ENCODE measurements at places on chromosomes 2 and 18.

GRCh38 chr18:23151414-23152099, 16.3 kb downstream of the CABLES1 start:
- no peak for DNase-seq
- H3K36me3 ChIP-seq, result no peaks in the 10 kb centered on the region
- H3K4me3 ChIP-seq, result no peak overlapping the region
- peaks cover 2% of the 10 kb centered on the region for H3K4me1 ChIP-seq
- H3K27ac ChIP-seq, result no peak overlapping the region

- H3K4me1 ChIP-seq, result no peaks in the 10 kb centered on the region
- DNase-seq, result no peak
- no peak overlapping the region for H3K4me3 ChIP-seq
- H3K27ac ChIP-seq, result no peak overlapping the region
- H3K27me3 ChIP-seq, result no peaks in the 10 kb centered on the region
Observed at GRCh38 chr2:47599171-47599570, 183.8 kb upstream of the MSH6 start.

GRCh38 chr2:182080493-182080892, 94.8 kb downstream of the PPP1R1C start:
- H3K4me3 ChIP-seq, result no peak overlapping the region
- DNase-seq, result no peak
- no peak overlapping the region for H3K27ac ChIP-seq
- H3K36me3 ChIP-seq, result no peaks in the 10 kb centered on the region
- peaks cover 5% of the 10 kb centered on the region for H3K4me1 ChIP-seq

GRCh38 chr2:236686561-236686960, 116.9 kb downstream of the ACKR3 start:
- no peaks in the 10 kb centered on the region for H3K27me3 ChIP-seq
- no peak for DNase-seq
- no peak overlapping the region for H3K27ac ChIP-seq

GRCh38 chr2:164061129-164061746, 325.4 kb upstream of the FIGN start:
- no peaks in the 10 kb centered on the region for H3K4me1 ChIP-seq
- H3K4me3 ChIP-seq, result no peak overlapping the region
- H3K27me3 ChIP-seq, result no peaks in the 10 kb centered on the region
- H3K36me3 ChIP-seq, result no peaks in the 10 kb centered on the region
- H3K27ac ChIP-seq, result no peak overlapping the region
- DNase-seq, result peak; percentile 37

GRCh38 chr2:46481198-46482193, 2.1 kb downstream of the TMEM247 start:
- H3K4me3 ChIP-seq, result no peak overlapping the region
- no peaks in the 10 kb centered on the region for H3K36me3 ChIP-seq
- no peak overlapping the region for H3K27ac ChIP-seq
- H3K27me3 ChIP-seq, result no peaks in the 10 kb centered on the region

Data from liver (tissue), 10 donors.